Activated T-cell treated with anti-CD3 and anti-CD28 coated beads, Interleukin-2, amount 50 U/mL, for 72 hours (primary cell): ENCODE measurements at places on chromosomes 7 and 10. TPM values are rescaled to one million over a fixed set of nuclear protein-coding genes. Genes with fewer than 3 reads are reported as not detected.

DNA sequence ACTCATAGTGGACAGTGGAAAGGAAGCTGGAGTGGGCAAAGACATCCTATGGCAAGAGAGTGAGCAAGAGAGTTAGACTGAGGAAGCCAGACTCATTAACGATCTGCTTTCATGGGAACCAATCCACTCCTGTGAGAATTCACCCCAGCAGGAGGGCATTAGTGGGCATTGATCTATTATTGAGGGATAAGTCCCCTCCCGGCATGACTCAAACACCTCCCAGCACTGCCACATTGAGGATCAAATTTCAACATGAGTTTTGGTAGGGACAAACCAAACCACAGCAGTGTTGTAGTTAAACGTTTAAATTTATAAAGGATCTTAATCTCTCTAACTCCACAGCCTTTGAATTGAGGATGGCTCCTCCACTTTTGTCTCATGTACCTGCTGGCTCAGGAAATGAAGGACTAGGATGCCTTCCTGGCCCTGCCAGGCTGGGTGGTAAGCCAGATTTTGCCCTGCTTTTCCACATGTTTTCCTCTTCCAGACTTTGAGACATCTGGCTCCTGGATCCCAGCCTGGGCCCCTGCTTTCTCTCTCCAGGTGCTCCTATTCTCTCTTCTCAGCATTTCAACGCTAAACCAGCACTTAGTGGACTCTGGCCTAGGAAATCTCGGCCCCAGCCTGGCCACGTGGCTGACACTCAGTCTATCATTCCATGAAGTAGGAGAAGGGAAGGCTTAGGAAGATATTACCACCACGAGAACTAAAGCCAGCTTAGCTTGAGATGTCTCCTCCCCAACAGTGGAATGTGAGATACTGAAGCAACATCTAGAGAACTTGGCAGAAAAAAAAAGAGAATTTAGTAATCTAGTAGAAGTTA is 96.5 kb upstream of the PIP4K2A start:
- no peak overlapping the region for H3K27ac ChIP-seq
- DNase-seq = no peak
- no peaks in the 10 kb centered on the region for H3K27me3 ChIP-seq
- no peak overlapping the region for H3K4me3 ChIP-seq

- H3K27ac ChIP-seq = no peak overlapping the region
- H3K4me3 ChIP-seq = no peak overlapping the region
- no peak for DNase-seq
- H3K36me3 ChIP-seq = no peaks in the 10 kb centered on the region
- H3K27me3 ChIP-seq = no peaks in the 10 kb centered on the region
- no peaks in the 10 kb centered on the region for H3K4me1 ChIP-seq
Measured at GRCh38 chr10:97596101-97597082, 6.9 kb downstream of the C10orf62 start.

- peak; percentile 60 for DNase-seq
- H3K4me3 ChIP-seq = peak overlapping the region; percentile 84
- peaks cover 2% of the 10 kb centered on the region for H3K36me3 ChIP-seq
- peaks cover 8% of the 10 kb centered on the region for H3K27me3 ChIP-seq
- H3K4me1 ChIP-seq = peaks cover 87% of the 10 kb centered on the region
- H3K27ac ChIP-seq = peak overlapping the region; percentile 97
Measured at GRCh38 chr10:6141296-6142151, 52.7 kb downstream of the RBM17 start.

DNA sequence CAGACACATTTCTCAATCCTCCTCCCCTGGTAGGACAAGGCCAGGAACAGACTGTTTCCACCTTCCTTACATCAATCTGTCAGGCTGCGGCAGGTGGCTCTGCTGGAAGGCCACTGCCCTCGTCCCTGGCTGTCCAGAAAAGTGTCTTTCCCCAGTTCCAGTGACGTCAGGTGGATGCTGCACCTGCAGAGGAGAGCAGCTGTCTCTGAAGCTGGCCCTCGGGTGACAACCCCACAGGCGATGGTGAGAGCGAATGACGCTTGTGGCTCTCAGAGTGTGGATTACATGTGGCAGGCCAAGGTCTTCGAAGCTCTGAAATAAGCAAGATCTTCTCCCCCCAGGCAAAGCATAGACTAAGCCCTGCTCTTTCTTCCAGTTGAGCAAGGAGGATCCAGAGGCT is 146.9 kb upstream of the RET start:
- H3K27ac ChIP-seq = no peak overlapping the region
- no peak for DNase-seq
- H3K4me1 ChIP-seq = peaks cover 15% of the 10 kb centered on the region
- no peak overlapping the region for H3K4me3 ChIP-seq
- no peaks in the 10 kb centered on the region for H3K36me3 ChIP-seq

DNA sequence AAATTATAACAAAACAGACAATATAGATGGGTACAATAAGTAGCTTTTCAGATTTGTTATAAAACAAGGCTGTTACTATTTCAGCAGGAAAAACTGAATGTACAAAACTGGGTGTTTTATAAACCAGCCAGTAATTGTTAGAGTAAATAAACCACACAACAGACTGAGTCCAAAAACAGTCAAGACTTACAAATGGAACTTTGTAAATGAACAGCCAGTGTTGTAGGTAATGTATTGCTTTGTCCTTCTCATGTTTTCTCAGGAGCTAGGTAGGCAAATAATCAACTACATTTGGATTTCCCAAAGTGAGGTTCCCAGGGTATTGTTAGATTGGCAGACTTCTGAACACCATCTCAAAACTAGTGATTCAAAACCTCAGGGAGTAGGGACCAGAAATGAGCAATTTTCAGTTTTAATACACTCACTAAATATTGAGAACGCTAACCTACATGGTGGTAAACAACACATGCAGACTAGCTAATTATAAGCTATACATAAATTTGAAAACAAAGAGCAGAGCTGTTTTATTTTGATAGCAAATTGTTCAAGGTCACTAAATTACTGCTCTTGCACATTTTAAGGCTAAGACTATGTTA is 36.2 kb downstream of the HERPUD2 start:
- H3K4me1 ChIP-seq = peaks cover 47% of the 10 kb centered on the region
- DNase-seq = no peak
- no peaks in the 10 kb centered on the region for H3K27me3 ChIP-seq
- peaks cover 24% of the 10 kb centered on the region for H3K36me3 ChIP-seq
- H3K27ac ChIP-seq = peak overlapping the region; percentile 22

- H3K4me3 ChIP-seq = no peak overlapping the region
- no peak for DNase-seq
- no peak overlapping the region for H3K27ac ChIP-seq
- H3K4me1 ChIP-seq = no peaks in the 10 kb centered on the region
- H3K36me3 ChIP-seq = no peaks in the 10 kb centered on the region
Measured at GRCh38 chr10:80100861-80101695, 22.6 kb downstream of the TMEM254 start.

- peaks cover 1% of the 10 kb centered on the region for H3K36me3 ChIP-seq
- H3K27me3 ChIP-seq = no peaks in the 10 kb centered on the region
- peak overlapping the region; percentile 32 for H3K27ac ChIP-seq
- H3K4me1 ChIP-seq = peaks cover 81% of the 10 kb centered on the region
- H3K4me3 ChIP-seq = peak overlapping the region; percentile 82
Measured at GRCh38 chr10:114541081-114541796, 116.8 kb downstream of the ABLIM1 start.

Gene OPALIN
- not detected for total RNA-seq

Gene UNCX
- total RNA-seq = not detected
